ENCODE measurements at places on chromosomes 3 and 15. TPM values are rescaled to one million over a fixed set of nuclear protein-coding genes. Genes with fewer than 3 reads are reported as not detected.
A peak's percentile ranks its signal among the peaks of the same experiment; 100 is the strongest.

Gene CDCP1
- total RNA-seq: 0.12 TPM

Gene NEK11
- 8.1 TPM for total RNA-seq

Gene CLDN16
- total RNA-seq: not detected

Gene KIF7
- total RNA-seq: 15.7 TPM

Gene CFAP161
- total RNA-seq: 1.9 TPM

Gene CCDC50
- 51.2 TPM for total RNA-seq

Gene COL8A1
- total RNA-seq: not detected

Gene A4GNT
- not detected for total RNA-seq

Gene TM4SF1
- total RNA-seq: not detected

Gene GRIP2
- total RNA-seq: 0.25 TPM

- no peaks in the 10 kb centered on the region for H3K36me3 ChIP-seq
- H3K27ac ChIP-seq: no peak overlapping the region
- no peak overlapping the region for H3K4me3 ChIP-seq
- H3K4me1 ChIP-seq: peaks cover 46% of the 10 kb centered on the region
- no peak for DNase-seq
Measured at GRCh38 chr3:9100513-9100894, 137.2 kb upstream of the RAD18 start.

DNA sequence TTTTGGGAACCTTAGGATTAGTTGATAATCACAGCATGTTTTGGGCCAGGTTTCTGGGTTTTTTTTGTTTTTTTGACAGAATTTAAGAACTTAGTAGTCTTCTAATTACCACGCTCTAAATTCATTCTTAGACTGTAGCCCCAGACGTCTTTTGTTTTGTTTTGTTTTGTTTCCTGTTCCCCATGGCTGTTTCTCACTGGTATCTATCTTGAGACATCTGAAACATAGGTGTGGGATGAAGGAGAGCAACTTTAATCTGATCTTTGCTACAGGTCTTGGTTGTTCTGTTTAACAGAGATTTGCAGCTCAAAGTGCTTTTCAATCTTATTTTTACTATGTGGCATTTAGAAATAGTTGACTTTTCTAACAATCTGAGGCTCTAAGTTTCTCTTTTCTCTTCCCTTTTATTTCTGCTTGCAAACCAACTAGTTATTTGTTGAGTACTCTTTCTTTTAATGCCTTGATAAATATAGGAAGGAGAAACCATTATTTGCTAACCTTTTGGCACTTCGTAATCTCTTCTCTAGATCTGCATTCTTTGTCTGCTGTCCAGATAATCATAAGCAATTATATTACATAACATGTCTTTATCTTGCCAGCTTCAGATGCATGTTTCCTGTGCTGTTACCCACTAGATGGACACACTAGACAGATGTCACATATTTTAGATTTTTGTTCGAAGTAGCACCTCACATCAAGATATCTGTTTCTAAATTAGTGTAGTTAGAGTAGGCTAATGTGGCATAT, 40.9 kb downstream of the FBXL2 start:
- H3K27me3 ChIP-seq: no peaks in the 10 kb centered on the region
- no peak for DNase-seq
- H3K27ac ChIP-seq: no peak overlapping the region
- H3K4me3 ChIP-seq: no peak overlapping the region
- H3K36me3 ChIP-seq: no peaks in the 10 kb centered on the region

GRCh38 chr3:107817076-107817475, 273.8 kb downstream of the CD47 start:
- no peak overlapping the region for H3K27ac ChIP-seq
- no peaks in the 10 kb centered on the region for H3K36me3 ChIP-seq
- peaks cover 14% of the 10 kb centered on the region for H3K4me1 ChIP-seq
- DNase-seq: no peak
- H3K27me3 ChIP-seq: no peaks in the 10 kb centered on the region

DNA sequence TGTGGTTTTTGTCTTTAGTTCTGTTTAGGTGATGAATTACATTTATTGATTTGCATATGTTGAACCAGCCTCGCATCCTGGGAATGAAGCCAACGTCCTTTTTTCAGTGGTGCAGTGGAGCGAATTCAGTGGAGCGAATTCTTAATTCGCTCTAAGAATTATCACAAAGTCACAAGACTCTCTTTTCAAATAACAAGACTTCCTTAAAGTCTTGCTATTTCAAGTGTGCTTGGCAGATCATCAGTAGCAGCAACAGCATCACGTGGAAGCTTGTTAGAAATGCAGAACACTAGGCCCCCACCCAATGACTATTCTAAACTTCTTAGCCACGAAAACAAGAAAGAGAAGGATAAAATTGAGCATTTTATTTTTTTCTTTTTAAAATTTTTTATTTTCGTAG, 58.1 kb upstream of the CD200R1L start:
- H3K36me3 ChIP-seq: no peaks in the 10 kb centered on the region
- H3K4me3 ChIP-seq: no peak overlapping the region
- no peak for DNase-seq
- no peaks in the 10 kb centered on the region for H3K27me3 ChIP-seq
- no peak overlapping the region for H3K27ac ChIP-seq

DNA sequence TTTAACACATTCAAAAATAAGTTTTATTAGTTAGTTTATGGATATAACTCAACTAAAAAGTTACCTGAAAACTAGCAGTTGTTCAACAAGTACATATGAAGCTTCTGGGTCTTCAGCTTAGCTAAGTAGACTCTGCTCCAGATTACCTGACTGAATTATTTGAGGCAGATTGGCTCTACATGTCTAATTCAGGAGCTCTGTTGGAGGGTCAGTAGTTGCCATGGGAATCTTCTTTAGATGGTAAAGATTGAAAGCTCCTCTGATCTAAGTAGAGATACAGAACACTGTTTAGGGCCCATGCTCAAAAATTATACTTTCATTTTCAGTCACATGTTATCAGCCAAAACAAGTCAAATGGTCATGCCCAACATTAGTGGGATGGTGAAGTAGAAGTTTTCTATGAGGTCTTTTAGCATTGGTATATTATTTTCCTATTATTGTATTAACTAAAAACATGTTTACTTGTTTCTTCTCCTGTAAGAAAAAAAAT, 1476.9 kb downstream of the OTOL1 start:
- no peaks in the 10 kb centered on the region for H3K36me3 ChIP-seq
- no peak overlapping the region for H3K4me3 ChIP-seq
- no peaks in the 10 kb centered on the region for H3K27me3 ChIP-seq
- DNase-seq: no peak
- no peak overlapping the region for H3K27ac ChIP-seq
- no peaks in the 10 kb centered on the region for H3K4me1 ChIP-seq

- no peak for DNase-seq
- H3K27ac ChIP-seq: no peak overlapping the region
- H3K36me3 ChIP-seq: peaks cover 5% of the 10 kb centered on the region
- H3K27me3 ChIP-seq: no peaks in the 10 kb centered on the region
- H3K4me1 ChIP-seq: peaks cover 11% of the 10 kb centered on the region
- H3K4me3 ChIP-seq: peak overlapping the region; percentile 68
Measured at GRCh38 chr3:10142707-10143560, 1.4 kb downstream of the VHL start.

DNA sequence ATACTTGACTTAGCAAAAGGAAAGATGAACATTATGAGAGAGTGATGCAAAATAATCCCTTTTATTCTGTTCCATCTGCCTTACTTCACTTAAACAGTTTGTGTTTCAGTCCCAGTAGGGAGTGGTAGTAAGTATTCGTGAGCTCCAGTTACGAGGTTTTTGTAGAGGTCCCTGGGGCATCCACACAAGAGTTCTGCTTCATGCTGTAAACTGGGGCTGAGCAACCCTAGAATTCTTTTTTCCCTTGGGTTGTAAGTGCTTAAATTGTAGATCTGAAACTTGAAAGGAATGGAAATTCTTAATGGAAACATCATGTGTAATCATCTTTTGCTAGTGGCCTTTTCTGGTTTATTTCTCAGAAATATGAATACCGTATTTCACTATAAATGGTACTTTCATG, 79.5 kb downstream of the SEMA6D start:
- no peaks in the 10 kb centered on the region for H3K36me3 ChIP-seq
- H3K4me3 ChIP-seq: no peak overlapping the region
- H3K4me1 ChIP-seq: peaks cover 13% of the 10 kb centered on the region
- DNase-seq: no peak
- no peaks in the 10 kb centered on the region for H3K27me3 ChIP-seq

DNA sequence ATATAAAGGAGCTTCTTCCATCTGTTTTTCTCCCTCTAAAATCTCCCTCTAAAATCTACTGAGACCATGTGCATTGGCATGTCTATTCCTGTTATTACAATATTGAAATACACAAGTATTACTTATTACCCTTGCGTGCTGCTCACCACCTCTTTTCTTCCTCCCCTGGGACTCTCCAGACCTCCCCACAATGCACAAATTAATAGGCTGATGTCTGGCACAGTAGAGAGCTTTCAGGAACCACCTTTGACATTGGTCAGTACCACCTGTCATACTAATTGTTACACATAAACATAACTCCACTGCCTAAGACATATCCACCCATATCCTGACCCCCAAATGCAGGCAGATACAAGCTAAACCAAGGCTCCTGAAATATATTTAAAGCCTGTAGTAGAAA, 722.6 kb downstream of the FHIT start:
- no peak overlapping the region for H3K4me3 ChIP-seq
- H3K27ac ChIP-seq: no peak overlapping the region
- H3K4me1 ChIP-seq: no peaks in the 10 kb centered on the region
- H3K27me3 ChIP-seq: no peaks in the 10 kb centered on the region

DNA sequence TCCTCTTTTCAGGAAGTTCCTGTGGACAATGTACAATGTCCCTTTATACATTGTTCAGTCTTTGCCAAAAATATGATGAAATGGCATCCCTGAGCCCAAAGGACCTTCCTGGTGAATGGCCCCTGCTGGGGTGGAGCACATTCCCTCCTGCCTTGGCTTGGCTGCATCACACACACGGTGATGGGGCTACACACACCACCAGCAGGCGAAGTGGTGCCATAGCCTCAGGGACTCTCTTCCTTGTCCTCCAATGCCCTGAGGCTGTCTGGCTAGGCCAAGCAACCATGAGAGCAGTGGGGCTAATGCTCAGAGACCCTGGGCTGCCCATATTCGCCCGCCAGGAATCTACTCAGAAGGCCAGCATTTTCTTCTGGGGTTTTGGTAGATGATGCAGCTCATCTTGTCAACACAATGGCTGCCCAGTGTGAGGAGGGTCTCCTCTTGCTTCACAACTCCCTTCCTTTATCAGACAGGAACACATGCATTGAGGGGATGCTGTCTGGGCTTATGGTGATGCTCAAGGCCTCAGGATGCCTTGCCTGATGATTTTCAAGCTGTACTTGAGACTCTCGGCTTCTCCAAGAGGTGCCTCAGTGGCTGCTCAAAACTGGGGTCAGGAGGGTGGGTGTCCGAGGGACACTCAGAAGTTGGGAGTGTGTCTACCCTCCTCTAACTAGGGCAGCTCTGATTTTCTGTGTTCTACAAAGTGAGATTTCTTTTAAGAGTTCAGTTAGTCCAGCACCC, 40.9 kb upstream of the EPHB1 start:
- no peak overlapping the region for H3K4me3 ChIP-seq
- no peak for DNase-seq
- H3K27ac ChIP-seq: no peak overlapping the region

DNA sequence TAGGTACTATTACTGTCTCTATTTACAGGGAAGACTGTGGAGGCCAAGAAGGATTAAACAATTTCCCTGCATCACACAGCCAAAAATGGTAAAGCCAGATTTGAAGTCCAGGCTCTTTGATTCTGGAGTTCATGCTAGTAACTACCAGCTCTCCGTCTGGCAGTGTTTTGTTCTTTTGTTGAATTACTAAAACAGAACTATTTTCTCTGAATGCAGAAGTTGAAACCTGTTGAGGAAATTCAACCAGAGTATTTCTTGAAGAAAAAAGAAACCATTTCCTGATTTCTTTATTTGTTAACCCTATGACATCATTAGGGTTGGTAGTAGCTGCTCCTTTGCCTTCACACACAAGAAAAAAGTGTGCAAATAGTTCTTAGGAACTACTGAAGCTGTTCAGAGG, 34.3 kb downstream of the CRTC3 start:
- H3K4me1 ChIP-seq: peaks cover 30% of the 10 kb centered on the region
- no peak overlapping the region for H3K27ac ChIP-seq
- H3K36me3 ChIP-seq: no peaks in the 10 kb centered on the region
- H3K27me3 ChIP-seq: no peaks in the 10 kb centered on the region

GRCh38 chr15:70613271-70613670, 150.1 kb downstream of the UACA start:
- H3K27ac ChIP-seq: no peak overlapping the region
- no peak for DNase-seq
- no peak overlapping the region for H3K4me3 ChIP-seq
- H3K36me3 ChIP-seq: no peaks in the 10 kb centered on the region
- H3K27me3 ChIP-seq: no peaks in the 10 kb centered on the region
- H3K4me1 ChIP-seq: peaks cover 5% of the 10 kb centered on the region

DNA sequence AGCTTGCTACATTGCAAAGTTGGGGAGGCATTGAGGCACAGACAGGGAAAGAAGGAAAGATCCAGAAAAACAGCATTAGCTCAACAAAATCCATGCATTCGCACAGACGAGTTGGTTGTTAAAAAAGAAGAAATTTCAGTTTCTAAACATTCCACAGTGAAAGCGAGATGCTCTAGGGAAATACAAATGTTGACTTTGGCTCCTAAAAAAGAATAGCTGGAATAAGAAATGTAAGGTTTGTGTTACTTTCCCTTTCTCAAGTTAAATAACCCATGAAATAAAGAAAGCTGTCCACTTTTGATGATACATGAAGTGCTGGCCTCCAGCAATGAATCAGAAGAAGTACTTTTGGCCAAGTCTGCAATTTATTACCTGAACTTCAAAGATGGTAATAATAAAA, 465.1 kb downstream of the ERC2 start:
- no peak overlapping the region for H3K27ac ChIP-seq
- no peaks in the 10 kb centered on the region for H3K36me3 ChIP-seq
- no peak overlapping the region for H3K4me3 ChIP-seq

GRCh38 chr3:129266651-129267050, 12.0 kb upstream of the HMCES start:
- no peaks in the 10 kb centered on the region for H3K27me3 ChIP-seq
- no peak for DNase-seq
- no peaks in the 10 kb centered on the region for H3K4me1 ChIP-seq
- H3K4me3 ChIP-seq: no peak overlapping the region
- no peaks in the 10 kb centered on the region for H3K36me3 ChIP-seq

- no peaks in the 10 kb centered on the region for H3K36me3 ChIP-seq
- H3K4me1 ChIP-seq: no peaks in the 10 kb centered on the region
Measured at GRCh38 chr15:25705433-25706115, 157.6 kb downstream of the ATP10A start.

GRCh38 chr3:190514413-190515153, 698 bp downstream of the IL1RAP start:
- peaks cover 67% of the 10 kb centered on the region for H3K27me3 ChIP-seq
- no peak overlapping the region for H3K27ac ChIP-seq
- H3K36me3 ChIP-seq: no peaks in the 10 kb centered on the region
- peak overlapping the region; percentile 55 for H3K4me3 ChIP-seq
- H3K4me1 ChIP-seq: no peaks in the 10 kb centered on the region

DNA sequence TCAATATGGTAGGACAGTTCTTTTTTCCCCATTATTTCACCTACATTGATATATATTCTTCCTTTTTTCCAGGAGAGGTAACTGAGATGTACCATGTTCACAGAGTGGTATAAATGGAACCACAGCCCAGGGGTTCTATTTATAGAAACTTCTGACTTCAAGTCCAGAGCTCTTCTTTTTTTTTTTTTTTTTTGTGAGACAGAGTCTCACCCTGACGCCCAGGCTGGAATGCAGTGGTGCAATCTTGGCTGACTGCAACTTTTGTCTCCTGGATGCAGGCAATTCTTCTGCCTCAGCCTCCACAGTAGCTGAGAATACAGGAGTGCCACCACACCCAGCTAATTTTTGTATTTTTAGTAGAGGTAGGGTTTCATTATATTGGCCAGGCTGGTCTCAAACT, 267.1 kb upstream of the TPRG1 start:
- no peak for DNase-seq
- H3K4me3 ChIP-seq: no peak overlapping the region
- peaks cover 11% of the 10 kb centered on the region for H3K4me1 ChIP-seq
- H3K27ac ChIP-seq: no peak overlapping the region
- H3K36me3 ChIP-seq: no peaks in the 10 kb centered on the region
- no peaks in the 10 kb centered on the region for H3K27me3 ChIP-seq

Data from neural progenitor cell (in vitro differentiated cells).